ENCODE measurements at places on chromosomes 7 and 10.

DNA sequence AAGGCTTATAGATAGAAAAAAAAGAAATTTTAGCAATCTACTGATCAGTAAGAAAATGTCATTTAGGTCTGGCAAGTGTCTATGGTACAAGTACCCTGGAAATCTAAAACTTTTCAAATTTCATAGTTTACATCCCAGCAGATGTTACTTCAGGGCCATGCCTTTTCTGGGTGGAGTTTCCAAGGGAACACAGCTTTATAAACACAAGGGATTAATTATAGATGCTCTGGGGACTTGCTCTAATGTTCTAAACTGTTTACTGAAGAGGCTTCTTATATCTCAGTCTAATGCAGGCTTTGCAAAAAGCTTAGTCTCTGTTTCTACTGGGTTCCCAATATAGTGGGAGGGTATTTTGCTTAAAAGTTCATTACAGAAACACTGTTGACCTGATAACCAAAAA, 3.1 kb downstream of the CD36 start:
- DNase-seq: no peak

GRCh38 chr10:77041636-77042258, 595.9 kb downstream of the KCNMA1 start:
- DNase-seq: peak; percentile 2

- DNase-seq: no peak
Measured at GRCh38 chr10:104957178-104957841, 316.2 kb downstream of the SORCS3 start.

DNA sequence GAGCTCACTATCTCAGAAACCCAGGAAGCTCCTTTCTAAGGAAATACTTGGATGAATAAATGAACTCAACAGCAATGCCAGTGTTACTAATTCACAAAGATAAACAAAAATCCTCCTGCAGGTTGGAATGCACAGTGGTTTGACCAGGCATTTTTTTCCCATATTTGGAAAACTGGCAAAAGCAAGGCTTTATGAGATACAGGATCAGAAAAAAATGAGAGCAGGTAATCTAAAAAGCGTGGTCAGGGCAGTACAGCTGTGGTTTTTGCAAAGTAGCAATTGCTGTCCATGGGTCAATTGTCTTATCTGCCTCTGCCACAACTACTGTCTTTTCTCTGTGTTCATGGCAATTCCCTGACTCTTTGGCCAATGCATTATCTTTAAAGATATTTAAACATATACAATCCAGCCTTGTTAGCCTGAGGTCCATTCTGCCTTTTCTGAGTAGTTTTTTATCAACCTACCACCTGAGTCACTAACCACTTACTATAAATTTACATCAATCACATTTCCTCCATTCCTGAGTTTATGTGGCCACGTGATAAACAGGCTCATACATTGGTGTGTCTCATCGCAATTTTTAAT, 564.5 kb upstream of the IGFBP3 start:
- no peak for DNase-seq

DNA sequence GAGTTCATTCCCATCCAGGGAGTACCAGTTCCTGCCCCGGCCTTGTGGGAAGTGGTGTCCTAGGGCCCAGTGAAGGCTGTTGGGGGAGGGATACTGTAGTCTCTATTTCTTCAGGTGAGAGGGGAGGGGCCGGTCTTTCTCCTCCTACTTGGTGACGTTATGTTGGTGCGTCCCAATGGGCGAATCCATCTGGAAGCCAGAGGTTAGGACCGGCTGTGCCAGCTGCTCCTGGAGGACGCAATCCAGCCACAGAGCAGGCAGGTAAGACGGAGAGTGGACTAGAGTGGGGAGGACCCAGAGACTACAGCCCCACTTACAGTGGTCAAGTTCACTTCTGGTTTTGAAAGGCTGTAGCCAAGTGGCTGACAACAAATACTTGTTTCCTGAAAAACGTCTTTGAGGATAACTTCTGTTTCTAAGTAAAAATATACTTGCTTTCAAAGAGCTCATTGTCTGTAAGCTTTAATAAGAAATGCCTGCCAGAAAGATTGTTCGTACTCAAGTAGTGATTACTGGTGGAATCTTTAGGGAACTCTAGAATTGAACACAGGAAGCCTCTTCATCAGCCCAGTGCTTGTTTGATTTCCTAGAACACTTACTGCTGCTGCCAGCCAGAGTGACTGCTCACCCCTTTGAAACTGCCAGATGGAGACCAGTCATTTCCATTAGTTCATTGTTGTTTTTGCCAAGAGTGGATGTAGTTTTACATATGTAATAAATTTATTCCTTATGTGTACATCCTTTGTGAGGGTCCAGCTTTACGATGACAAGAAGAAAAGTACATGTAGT, 25.4 kb downstream of the RBM33 start:
- no peak for DNase-seq

GRCh38 chr10:60441515-60441914, 51.8 kb upstream of the ANK3 start:
- DNase-seq: no peak

- no peak for DNase-seq
Measured at GRCh38 chr10:73968098-73968521, 29.8 kb upstream of the VCL start.

GRCh38 chr10:58642916-58643428, 130.3 kb downstream of the BICC1 start:
- no peak for DNase-seq

GRCh38 chr7:12827219-12827821, 139.9 kb downstream of the ARL4A start:
- no peak for DNase-seq

DNA sequence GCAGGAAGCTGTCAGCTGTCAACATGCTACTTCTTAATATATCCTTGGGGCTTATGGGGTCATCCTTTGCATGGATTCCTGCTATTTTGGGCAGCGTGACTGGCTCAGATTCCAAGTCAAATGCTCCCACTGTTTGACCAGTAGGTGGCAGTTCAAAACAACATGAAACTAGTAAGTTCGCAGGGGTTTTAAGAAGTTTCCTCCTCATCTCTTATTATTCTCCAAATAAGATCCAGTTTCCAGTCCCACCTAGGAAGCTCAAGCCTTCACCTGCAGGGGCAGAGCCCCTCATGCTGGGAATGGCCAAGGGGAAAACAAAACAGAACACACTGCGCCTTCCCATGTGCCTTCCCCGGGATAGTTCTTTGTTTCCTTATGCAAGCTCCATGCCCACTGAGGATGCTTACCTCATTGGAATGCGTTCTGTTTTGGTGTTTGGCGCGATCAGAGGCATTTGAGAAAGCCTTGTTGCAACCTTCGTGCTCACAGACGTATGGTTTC, 259.8 kb downstream of the GLI3 start:
- DNase-seq: no peak

DNA sequence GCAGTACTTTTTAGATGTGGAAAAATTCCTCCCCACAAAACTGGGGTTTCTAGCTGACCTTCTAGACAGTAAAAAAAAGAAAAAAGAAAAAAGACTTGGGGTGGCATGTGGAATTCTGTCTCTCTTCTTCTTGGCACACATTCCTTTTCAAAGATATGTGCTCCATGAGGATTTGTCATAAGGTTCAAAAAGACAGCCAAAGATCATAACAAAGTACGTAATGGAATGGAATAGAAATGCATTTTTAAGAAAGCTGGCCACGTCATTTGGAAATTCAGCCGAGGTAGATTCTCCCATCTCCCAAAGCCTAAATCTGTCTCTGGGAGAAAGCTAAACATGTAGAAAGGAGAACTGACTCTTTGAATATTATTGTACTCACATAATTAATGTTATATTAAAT, 381.3 kb upstream of the NFE2L3 start:
- no peak for DNase-seq

DNA sequence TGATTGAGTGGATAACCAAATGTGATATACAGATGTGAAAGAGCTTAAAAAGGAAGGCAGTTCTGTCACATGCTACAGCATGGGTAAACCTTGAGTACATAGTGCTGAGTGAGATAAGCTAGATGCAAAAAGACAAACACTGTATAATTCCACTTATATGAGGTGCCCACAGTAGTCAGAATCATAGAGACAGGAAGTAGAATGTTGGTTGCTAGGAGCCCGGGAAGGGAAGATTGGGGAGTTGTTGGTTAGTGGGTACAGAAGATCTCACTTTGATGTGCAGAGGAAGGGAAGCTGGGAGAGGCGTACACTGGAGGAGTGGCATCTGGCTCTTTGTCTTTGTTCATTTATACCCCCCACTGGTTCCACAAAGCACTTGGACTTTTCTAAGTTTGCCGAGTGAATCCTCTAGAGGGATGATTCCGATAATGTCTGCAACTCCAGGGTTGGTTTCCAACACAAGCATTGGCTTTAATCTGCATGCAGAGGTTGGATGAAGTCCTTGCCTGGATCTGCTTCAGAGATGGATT, 39.5 kb downstream of the TSPAN14 start:
- no peak for DNase-seq

DNA sequence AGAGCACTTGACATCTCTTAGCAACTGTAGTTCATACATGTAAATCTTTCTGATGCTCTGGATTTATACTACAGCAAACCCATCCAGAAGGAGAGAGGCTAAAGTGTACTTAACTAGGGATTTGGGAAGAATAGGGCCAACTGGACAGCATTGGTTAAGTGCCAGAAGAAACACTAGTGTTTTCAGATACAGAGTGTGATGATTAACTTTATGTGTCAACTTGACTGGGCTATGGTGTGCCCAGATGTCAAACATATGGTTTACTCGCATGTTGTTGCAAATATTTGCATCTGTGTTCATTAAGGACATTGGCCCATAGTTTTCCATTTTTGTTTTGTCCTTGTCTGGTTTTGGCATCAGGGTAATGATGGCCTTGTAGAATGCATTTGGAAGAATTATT, 384.7 kb upstream of the KCND2 start:
- DNase-seq: no peak

DNA sequence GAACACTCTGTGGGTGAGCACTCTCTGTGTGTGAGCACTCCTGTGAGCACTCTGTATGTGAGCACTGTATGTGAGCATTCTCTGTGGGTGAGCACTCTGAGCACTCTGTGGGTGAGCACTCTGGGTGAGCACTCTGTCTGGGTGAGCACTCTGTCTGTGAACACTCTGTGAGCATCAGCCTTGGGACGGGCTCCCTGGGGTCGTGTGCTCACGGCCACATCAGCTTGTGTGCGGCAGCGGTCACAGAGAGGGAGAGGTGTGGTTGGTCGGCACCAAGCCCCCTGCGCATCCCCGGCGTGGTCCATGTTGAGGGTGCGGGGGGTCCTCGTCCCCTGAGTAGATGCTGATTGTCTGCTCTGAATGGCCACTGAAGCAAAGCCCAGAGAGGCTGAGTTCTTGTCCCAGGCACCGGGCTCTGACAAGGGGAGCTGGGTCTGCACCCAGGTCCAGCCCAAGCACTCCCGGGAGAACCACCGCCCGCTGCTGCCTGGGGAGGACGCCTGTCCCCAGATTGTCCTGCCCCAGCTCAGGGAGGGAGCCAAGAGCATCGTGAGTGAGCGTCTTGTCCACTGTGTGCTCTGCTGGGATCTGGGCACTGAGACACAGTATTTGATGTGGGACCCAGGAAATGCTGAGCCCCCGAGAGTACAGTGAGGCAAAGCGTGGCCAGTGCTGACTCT, 143.7 kb downstream of the DNAJB6 start:
- no peak for DNase-seq

DNA sequence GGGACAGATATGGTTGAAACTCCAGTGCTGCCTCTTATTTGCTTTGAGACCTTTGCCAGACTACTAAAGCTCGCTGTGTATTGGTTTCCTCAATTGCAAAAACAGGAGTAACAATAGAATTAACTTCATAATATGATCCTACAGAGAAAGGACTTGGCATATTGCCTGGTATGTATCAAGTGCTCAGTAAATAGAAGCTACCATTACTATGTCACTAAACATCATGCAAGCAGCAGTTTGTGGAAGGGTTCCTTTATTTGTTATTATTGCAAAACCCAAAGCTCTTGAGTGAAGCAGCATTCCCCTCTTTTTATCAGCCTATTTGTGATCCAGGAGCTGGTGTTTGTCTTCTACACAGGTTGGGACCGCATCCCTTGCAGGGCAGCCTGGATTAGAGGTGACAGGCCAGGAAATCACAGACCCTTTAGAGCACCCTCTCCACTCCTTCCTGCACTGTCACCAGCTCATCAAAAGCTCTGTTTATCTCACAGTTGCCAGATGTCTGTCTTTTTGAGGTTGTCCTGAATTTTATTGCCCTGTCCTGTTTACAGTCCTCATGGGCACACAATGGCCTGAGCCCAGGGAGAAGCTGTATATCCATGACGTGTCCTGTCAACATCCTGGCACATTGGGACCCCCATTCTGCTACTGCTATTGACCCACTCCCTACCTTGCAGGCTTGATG, 121.5 kb downstream of the SNX10 start:
- no peak for DNase-seq

- DNase-seq: no peak
Measured at GRCh38 chr10:60238759-60239100, 150.9 kb downstream of the ANK3 start.

- peak; percentile 2 for DNase-seq
Measured at GRCh38 chr10:94403380-94404213, 1.3 kb downstream of the TBC1D12 start.

DNA sequence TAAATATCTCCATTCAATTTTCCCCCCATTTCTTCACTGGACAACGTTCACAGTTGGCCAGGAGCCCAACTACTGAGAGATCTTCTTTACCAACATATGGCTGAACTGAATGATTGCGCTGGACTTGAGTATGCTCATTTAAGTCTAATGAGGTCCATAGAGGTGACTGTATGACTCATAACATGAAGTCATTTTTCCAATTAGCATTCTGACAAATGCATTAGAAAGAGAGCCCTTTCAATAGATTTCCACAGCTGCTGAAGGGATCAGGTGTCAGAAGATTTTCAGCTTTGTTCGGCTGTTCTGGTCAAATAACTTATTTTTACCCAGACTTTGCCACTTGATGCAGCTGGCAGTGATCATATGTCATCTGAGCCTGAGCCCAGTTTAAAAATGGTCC, 438.0 kb downstream of the ETV1 start:
- DNase-seq: no peak

Data from stimulated activated CD4-positive, alpha-beta T cell treated with anti-CD3 and anti-CD28 coated beads, Interleukin-2, amount 100 ng/mL, for 48 hours (primary cell).